ENCODE measurements at places on chromosomes 7 and 10.

DNA sequence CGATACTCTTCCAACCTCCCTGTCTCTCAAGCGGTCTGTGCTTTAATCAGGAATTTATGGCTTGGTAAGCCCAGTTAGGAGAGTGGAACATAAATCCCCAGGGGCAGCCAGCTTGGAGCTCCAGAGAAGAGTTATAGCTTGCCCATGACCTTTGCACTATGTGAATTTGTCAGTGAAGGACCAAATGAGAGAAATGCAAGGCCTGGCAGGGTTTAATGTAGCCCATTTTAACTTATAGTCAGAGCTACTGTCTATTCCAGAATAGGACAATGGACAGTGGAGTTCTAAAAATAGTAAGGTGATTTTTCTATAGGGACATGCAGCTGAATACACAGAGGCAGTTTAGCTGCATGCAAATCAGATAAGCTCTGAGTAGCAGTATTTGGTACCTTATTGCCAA is 142.6 kb upstream of the CAV2 start:
- no peak for DNase-seq

DNA sequence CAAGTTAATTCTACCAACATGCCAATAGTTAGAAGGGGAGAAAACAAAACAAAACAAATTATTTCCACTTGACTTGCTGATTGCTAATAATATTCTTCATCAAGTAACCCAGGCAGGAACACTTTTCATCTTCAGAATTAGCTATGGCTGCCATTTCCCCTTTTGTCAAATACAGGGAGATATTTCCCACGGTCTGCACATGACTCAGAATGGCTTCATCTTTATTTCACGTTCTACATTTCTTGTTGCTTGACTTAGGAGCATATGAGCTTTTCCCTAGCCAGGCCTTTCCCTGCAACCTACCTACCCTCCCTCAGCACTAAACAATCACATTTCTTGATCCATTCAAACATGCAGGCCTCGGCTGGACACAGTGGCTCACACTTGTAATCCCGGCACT is 6.5 kb downstream of the CPVL start:
- DNase-seq = no peak

DNA sequence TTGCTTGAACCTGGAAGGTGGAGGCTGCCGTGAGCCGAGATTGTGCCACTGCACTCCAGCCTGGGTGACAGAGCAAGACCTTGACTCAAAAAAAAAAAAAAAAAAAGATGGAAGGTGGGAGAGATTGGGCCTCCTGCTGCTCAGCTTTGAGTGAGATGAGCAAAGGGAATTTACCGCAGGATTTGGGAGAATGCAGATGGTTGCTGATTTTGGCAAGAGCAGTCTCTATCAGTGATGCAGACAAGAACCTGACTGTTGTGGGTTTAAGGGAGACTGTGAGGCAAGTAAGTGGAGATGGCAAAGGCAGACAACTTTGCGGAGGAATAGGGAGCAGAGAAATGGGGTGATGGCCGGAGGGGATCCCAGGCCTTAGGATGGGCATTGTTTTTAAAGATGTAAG is 1140.8 kb upstream of the AUTS2 start:
- DNase-seq = no peak

DNA sequence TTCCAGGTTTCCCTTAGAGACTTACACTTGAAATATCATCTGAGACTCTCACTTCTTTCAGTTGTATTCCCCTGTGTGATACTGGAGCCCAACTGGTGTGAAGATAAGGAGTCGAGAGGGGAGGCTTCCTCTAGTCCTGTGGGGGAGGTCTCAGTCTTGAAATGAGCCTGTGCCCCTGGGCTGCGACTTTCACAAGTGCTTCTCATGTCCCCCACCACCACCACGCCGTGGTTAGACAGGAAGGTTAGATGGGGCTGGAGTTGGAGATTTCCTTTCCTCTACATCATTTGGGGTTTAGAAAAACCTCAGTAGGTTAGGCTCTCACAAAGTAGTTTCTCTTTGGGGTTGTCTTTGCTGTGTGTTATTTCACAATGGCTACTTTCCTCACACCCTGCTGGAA is 25.6 kb upstream of the MKX start:
- DNase-seq = no peak

- no peak for DNase-seq
Observed at GRCh38 chr10:117993166-117993565, 53.6 kb downstream of the RAB11FIP2 start.

DNA sequence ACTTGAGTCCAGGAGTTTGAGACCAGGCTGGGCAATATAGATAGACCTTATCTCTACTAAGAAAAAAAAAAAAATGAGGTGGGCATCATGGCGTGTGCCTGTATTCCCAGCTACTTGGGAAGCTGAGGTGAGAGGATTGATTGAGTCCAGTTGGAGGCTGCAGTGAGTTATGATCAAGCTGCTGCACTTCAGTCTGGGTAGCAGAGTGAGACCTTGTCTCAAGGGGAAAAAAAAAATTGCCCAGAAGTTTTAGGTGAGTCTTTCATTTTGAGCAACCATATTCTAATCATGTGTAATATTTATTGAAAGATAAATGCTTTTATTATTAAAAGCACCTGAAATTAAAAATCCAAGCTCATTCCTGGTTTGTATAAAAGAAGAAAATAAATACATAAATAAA is 13.1 kb downstream of the INPP5F start:
- no peak for DNase-seq

GRCh38 chr10:63749915-63750314 is 228.7 kb downstream of the REEP3 start:
- DNase-seq = no peak

- DNase-seq = no peak
Observed at GRCh38 chr10:52979295-52979990, 206.9 kb upstream of the MBL2 start.

GRCh38 chr10:23581906-23582450 is 143.1 kb downstream of the OTUD1 start:
- no peak for DNase-seq

DNA sequence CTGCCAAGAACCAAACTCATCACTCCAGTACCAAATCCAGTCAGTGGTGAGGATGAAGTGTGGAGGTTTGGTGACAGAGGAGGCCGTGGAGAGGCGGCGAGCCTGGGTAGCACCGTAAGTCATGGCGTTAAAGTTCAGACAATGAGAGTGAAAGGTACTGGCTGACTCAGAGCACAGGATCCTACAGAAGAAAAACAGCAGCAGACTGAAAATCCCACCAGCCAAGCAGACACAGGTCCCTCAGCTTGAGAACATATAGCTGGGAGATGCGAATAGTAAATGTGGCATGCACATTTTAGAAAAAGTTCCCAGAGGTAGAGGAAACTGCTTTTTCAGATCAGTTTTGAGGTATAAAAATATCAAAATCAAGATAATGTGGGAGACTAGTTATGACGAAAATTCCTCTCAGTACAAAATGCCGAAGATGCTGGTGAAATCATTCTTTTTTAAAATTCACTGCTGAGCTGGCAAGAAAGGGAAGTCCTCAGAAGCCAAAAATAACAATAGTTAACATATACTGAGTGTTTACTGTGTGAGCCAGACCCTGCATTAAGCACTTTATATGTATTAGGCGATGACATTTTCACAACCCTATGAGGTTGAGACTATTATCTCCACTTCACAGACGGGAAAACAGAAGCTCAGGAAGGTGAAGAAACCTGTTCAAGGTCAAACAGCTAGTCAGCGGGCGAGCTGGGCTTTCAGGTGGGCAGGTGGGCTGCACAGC is 20.9 kb downstream of the PARP12 start:
- no peak for DNase-seq

DNA sequence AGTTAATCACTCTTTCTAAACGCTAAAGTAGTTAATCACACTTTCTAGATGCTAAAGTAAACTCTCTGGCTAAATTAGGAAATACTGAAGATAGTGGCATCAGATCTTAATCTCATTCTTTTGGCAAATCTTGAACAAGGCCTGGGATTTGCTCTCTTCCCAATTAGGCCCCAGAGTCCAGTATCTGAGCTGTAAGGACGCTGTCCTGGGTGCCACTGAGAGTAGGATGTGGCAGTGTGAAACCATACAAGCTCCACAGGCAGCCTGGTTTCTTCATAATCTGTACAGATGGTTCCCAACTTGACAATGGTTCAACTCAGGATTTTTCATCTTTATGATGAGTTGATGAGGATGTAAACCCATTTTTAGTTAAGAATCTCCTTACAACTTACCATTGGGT is 36.9 kb downstream of the GRB10 start:
- DNase-seq = no peak

GRCh38 chr10:127699311-127699710 is 37.7 kb upstream of the FOXI2 start:
- DNase-seq = no peak

- no peak for DNase-seq
Observed at GRCh38 chr7:143245123-143245522, 18.1 kb upstream of the GSTK1 start.

- DNase-seq = no peak
Observed at GRCh38 chr10:56805022-56805421, 444.0 kb upstream of the ZWINT start.

DNA sequence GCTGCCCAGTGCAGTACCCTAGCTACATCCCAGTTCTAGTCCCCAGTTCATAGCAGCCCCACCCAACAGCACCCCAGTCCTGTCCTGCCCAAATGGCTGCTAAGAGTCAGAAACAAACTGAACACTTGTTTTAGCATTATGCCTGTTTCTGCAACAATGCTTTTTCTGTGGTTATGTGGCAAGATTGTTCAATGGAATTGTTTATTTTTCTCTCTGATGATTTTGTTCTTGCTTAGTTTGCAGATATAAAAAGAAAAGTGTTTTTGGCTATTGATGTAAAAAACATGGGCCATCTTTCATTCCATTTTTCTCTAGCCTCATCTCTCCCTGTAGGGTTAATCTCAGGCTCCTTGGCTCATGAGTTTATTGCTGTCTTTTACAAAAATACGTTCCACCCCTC is 42.5 kb downstream of the LRRC4 start:
- no peak for DNase-seq

GRCh38 chr10:113127261-113127900 is 177.3 kb downstream of the TCF7L2 start:
- DNase-seq = no peak

DNA sequence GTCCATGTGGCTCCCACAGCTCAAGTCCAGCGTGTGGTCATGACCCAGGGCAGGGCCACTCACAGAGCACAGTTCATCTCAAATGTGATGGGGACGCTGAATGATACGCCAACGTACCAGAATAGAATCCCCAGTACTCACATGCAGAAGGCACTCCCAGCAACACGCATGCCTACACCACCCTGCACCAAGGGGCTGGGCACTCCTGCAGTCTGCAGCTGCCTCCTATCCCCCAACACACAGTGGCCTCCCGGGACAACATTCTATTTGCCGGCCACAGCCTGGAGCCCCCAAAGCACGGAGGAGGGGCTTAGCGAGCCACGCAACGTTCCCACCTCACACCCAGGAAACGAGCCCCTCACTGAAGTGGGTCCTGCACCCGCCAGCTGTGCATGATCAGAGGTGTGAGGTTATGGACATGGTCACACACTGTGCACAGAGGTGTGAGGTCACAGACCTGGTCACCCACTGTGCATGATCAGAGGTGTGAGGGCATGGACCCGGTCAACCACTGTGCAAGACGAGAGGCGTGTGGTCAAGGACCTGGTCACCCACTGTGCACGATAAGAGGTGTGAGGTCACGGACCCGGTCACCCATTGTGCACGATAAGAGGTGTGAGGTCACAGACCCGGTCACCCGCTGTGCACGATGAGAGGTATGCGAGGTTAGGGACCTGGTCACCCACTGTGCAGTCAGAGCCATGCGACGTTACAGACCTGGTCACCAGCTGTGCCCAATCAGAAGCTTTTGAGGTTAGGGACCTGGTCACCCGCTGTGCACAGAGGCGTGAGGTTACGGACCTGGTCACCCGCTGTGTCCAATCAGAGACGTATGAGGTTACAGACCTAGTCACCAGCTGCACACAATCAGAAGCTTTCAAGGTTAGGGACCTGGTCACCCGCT is 182.8 kb downstream of the DIP2C start:
- DNase-seq = no peak

- DNase-seq = no peak
Observed at GRCh38 chr7:12571691-12572090, 1.2 kb downstream of the SCIN start.

GRCh38 chr10:53786236-53786900 is 1013.8 kb upstream of the MBL2 start:
- no peak for DNase-seq

GRCh38 chr10:48818861-48819520 is 120.6 kb downstream of the LRRC18 start:
- no peak for DNase-seq

GRCh38 chr7:110061387-110061786 is 1029.5 kb upstream of the LRRN3 start:
- no peak for DNase-seq

DNA sequence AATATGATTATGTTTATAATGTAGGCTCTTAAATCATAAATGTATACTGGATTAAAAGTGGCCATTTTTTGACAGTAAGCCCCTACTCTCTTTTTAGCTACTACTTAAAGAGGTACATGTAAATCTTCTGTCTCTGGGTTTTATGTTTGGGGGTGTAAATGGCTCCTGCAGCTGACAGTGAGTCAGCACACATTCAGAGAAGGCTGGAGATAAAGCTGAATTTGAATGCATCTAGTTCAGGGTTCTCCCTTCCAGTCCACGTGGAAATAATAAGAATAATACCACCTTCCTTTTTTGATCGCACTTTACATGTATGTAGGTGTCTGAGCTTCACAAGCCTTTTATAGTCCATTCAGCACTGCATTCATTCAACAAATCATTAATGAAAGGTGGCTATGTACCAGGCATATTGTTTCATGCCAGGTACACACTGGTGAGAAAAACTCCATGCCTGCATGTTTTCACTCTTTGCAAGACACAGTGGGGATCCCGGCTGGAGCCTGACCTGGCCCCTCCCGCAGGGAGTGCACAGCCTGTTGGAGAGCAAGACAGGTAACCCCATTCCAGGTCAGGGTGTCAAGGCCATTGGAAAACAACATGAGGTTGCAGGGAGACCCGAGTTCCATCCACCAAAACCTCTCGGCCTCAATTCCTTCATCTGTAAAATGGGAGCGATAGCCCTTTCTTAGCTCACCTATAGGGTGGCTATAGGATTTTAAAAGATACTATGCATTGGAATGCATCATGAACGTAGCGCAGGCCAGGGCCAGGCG is 107.5 kb upstream of the ANLN start:
- no peak for DNase-seq

Data from naive thymus-derived CD8-positive, alpha-beta T cell (primary cell).